Fibroblast of the aortic adventitia (primary cell): ENCODE measurements at places on chromosomes 7 and 10. TPM values are rescaled to one million over a fixed set of nuclear protein-coding genes. Genes with fewer than 3 reads are reported as not detected.

LRMDA gene
- total RNA-seq = 3.6 and 6.3 TPM in 2 replicates

ACSM6 gene
- total RNA-seq = not detected in 2 replicates

ASB10 gene
- not detected in 2 replicates for total RNA-seq

ITIH2 gene
- 0.09 TPM in 1 of 2 replicates, not detected in the other for total RNA-seq

GNB2 gene
- 38.5 and 89.1 TPM in 2 replicates for total RNA-seq

MYOZ1 gene
- not detected in 2 replicates for total RNA-seq

PTPN12 gene
- 46.9 and 54.0 TPM in 2 replicates for total RNA-seq

SPDYE2 gene
- total RNA-seq = 0.16 TPM in 1 of 2 replicates, not detected in the other

EPDR1 gene
- total RNA-seq = 27.8 and 47.9 TPM in 2 replicates

SUN3 gene
- total RNA-seq = not detected in 2 replicates

ZSCAN21 gene
- 5.7 and 9.3 TPM in 2 replicates for total RNA-seq

PNLIPRP1 gene
- total RNA-seq = not detected in 2 replicates

GPR22 gene
- not detected in 2 replicates for total RNA-seq

CDCA7L gene
- 39.1 and 116 TPM in 2 replicates for total RNA-seq

TUBAL3 gene
- total RNA-seq = not detected in 2 replicates

ZNF365 gene
- total RNA-seq = 0.41 and 7.2 TPM in 2 replicates

ZNF503 gene
- 21.7 and 29.8 TPM in 2 replicates for total RNA-seq

FAM204A gene
- 103 and 174 TPM in 2 replicates for total RNA-seq

CALML5 gene
- not detected in 2 replicates for total RNA-seq

NME8 gene
- not detected in 2 replicates for total RNA-seq

TAS2R5 gene
- total RNA-seq = 1.4 TPM in 1 of 2 replicates, not detected in the other

ITPRID1 gene
- not detected in 2 replicates for total RNA-seq

CALY gene
- not detected in 2 replicates for total RNA-seq

CNTNAP2 gene
- total RNA-seq = under 0.01 TPM in 1 of 2 replicates, not detected in the other

MMD2 gene
- total RNA-seq = not detected in 2 replicates

GRID2IP gene
- total RNA-seq = not detected in 2 replicates

ASZ1 gene
- total RNA-seq = not detected in 2 replicates

FGFR2 gene
- not detected in 2 replicates for total RNA-seq

CHRM2 gene
- total RNA-seq = 1.2 and 26.4 TPM in 2 replicates

AP1S1 gene
- total RNA-seq = 34.9 and 77.5 TPM in 2 replicates

HOXA2 gene
- 0.16 and 3.6 TPM in 2 replicates for total RNA-seq

GAD2 gene
- total RNA-seq = not detected in 2 replicates

ALOX5 gene
- total RNA-seq = not detected in 2 replicates

C10orf143 gene
- total RNA-seq = 0.49 and 2.0 TPM in 2 replicates

KLF14 gene
- total RNA-seq = 0.09 TPM in 1 of 2 replicates, not detected in the other

DUS4L gene
- total RNA-seq = 8.5 and 9.3 TPM in 2 replicates

FBXL13 gene
- 2.9 and 3.4 TPM in 2 replicates for total RNA-seq

TMEM273 gene
- total RNA-seq = 0.57 TPM in 1 of 2 replicates, not detected in the other

TAS2R41 gene
- total RNA-seq = 0.09 TPM in 1 of 2 replicates, not detected in the other

OR9A2 gene
- not detected in 2 replicates for total RNA-seq

LBX1 gene
- 0.08 TPM in 1 of 2 replicates, not detected in the other for total RNA-seq

CYP3A7 gene
- 0.74 TPM in 1 of 2 replicates, not detected in the other for total RNA-seq

ODAD2 gene
- 0.18 and 0.57 TPM in 2 replicates for total RNA-seq

FANK1 gene
- 2.3 and 20.4 TPM in 2 replicates for total RNA-seq

NEUROD6 gene
- not detected in 2 replicates for total RNA-seq

CFAP69 gene
- total RNA-seq = 3.2 and 6.4 TPM in 2 replicates

CHST15 gene
- 2.0 and 5.6 TPM in 2 replicates for total RNA-seq
